ENCODE measurements at places on chromosomes 16 and 17.

DNA sequence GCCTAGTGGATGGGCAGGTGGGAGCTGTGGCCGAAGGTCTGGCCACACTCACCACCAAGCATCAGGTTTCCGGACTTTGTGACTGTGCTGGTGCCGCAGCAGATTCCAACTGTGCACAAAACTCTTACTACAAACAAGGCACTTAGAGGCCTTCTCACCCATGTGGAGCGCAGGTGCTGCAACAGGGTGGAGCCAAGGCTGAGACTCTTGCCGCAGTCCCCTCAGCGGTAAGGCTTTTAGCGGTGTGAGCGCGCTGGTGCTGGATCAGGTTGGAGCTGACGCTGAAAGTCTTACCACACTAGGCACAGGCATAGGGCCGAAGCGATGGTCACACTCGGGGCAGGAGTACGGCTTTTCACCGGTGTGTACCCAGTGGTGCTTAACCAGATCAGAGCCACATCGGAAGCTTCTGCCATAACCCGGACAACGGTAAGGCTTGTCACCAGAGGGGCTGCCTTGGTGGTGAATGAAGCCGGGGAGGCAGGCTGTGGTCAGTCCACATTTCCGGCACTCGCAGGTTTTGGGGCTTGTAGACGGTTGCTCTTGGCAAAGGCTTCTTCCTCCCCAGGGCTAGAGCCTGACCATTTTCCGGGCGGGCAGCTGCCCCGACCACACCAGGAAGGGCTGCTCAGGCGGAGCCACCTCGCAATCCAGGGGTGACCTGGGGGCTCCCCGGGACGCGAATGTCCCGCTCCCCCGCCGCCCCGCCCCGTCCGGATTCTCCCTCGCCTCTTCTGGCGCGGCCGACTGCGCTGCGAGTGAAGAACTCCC, 1.0 kb upstream of the ARMC5 start:
- peak; percentile 27 for DNase-seq

DNA sequence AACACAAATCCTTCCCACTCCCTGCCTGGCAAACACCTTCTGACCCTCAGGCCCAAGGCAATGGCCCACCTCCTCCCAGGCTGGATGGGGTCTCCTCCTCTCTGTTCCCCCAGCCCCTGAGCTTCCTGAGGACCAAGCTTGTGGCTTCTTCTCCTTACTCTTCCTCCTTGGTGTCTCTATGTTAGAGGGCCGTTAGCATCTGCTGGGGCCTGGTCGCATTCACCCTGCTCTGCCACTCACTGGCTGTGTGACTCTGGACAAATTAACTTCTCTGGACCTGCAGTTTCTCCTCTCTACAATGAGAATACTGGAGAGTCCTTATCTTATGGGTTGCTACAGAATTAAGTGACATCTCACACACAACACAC, 725 bp upstream of the MT2A start:
- no peak for DNase-seq

DNA sequence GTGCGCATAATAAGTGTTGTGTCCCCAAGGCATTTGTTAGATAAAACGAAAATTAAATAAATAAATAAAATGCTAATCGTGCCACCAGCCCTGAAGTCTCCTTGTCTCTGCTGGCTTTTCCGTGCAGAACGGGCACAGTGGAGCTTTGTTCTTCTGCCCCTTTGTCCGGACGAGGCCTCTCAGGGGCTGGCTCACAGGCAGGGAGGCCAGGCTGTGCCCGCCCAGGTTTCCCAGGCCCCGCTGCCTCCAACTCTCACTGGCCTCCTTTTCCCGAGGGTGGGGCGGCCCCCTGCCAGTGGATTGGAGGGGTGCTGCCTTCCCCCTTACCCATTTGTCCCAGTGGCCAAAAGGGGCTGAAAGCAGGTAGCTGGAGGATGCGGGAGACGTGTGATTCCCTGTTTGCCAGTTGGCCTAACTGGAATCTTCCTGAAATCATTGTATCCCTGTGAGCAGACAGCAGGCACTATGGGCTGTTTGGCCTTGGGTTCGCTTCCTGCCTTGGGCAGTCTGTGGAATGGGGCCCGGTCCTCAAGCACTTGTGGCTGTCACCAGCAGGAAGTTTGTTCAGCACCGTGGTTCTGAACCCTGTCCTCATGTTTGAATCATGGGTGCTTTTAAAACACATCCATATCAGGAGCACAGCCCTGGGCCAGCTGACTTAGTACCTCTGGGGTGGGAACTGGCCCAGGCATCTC, 64.4 kb downstream of the KSR1 start:
- DNase-seq = no peak

- DNase-seq = no peak
Observed at GRCh38 chr17:73130977-73131376, 33.8 kb upstream of the SSTR2 start.

DNA sequence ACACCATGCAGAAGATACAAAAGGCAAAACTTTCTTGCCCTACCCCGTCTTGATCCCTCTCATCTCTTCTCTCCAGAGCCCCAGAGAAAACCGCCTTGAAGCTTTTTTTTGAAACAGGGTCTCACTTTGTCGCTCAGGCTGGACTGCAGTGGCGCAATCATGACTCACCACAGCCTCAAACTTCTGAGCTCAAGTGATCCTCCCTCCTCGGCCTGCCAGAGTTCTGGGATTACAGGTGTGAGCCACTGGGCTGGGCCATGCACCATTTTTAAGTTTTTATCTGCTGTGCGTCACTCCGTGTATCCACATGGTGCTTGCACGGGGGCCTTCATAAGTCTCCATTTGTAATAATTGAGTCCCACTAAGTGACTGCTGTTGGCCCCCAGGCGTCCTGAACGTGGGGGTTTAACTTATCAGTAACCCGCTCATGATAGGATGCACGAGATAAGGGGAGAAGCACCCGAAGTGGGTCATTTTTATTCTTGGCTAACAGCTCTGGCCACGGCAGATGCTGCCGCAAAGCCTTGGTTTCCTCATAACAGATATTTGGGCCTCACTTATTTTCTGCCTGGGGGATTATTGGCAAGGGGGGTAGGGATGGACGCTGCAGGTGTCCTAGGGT, 8.6 kb downstream of the DNAH17 start:
- no peak for DNase-seq

GRCh38 chr16:69799611-69800031, 37.5 kb downstream of the WWP2 start:
- DNase-seq = no peak

DNA sequence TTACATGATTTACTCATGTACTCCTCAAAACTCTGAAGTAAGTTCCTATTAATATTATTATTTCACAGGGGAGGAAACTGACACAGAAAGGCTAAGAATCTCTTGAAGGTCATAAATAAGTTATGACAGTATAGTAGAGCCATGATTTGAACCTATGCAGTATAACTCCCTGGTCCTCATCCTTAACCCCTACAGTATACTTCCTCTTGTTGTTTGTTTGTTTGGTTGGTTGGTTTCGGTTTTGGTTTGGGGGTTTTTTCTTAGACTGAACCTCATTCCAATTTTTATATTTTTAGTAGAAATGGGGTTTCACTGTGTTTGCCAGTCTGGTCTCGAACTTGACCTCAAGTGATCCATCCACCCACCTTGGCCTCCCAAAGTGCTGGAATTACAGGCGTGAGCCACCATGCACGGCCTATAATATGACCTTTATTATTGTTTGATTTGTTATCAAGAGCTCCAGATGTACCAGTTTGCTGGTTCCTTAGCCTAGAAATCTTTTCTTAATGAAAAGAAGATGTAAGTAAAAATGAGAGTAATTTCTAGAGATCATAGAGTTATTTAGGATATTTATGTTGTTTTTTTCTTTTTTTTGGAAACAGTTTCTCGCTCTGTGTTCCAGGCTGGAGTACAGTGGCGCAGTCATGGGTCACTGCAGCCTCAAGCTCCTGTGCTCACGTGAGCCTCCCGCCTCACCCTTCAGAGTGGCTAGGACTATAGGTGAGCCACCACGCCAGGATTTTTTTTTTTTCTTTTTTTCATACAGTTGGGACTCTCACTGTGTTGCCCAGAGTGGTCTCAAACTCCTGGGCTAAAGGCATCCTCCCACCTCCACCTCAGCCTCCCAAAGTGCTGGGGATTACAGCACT, 4.8 kb downstream of the PRR11 start:
- no peak for DNase-seq

GRCh38 chr16:9525037-9525436, 433.6 kb downstream of the HAPSTR1 start:
- DNase-seq = no peak

- no peak for DNase-seq
Observed at GRCh38 chr17:74864866-74865395, 5.2 kb upstream of the GRIN2C start.

GRCh38 chr16:68275611-68276191, 11.4 kb downstream of the SLC7A6 start:
- no peak for DNase-seq

- DNase-seq = no peak
Observed at GRCh38 chr16:86215233-86215978, 294.9 kb upstream of the FOXF1 start.

- DNase-seq = no peak
Observed at GRCh38 chr16:81148277-81148676, 52.1 kb upstream of the GCSH start.

Data from NCI-H1092 (cell line).